ENCODE measurements at places on chromosomes 7 and 10.

DNA sequence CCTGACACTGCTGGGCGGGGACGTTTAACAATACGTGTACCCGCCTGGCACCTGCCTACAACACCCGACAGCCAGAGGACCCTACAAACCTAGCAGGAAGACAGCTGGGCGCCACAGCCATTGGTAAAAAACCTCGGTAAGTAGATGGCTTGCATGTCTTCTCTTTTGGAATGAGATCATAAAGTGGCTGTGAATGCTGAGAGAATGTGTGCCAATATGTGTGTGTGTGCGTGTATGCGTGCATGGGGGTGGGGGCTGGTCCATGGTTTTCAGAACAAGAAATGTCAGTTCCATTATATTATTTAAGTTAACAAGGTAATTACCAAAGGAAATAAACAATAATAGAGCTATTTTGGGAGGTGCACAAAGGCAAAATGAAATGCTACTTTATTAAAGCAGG is 39.2 kb downstream of the PAPOLB start:
- DNase-seq, result no peak

DNA sequence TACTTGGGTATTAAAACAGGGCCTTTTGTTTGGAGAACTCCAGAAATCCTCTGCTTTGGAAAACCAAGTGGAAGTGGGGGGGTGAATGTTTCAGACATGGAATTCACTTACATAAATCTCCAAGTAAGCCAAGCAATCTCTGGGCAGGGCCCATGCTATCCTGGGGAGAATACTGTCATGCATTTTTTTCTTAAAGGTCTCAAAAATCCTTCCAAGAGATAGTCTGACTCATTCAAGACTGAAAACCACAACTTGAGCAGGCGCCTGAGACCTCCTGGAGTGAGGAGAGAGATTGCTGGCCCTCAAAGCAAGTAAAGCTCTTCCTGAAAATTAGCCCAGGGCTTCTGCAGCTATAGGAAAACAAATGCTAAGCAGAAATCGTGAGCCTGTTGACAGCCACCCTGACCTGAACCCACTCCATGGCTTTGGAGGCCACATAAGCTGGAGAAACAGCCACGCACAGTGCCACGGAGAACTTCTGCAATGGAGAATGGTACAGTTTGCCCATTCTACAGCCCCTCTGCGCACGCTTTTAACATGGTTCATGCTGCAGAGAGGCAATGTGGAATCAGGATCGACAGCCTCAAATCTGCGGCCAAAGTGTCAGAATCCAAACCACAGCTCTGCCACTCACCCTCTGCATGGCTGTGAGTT is 203.1 kb upstream of the AUTS2 start:
- DNase-seq, result no peak

- no peak for DNase-seq
Observed at GRCh38 chr7:129986600-129986999, 33.8 kb upstream of the UBE2H start.

DNA sequence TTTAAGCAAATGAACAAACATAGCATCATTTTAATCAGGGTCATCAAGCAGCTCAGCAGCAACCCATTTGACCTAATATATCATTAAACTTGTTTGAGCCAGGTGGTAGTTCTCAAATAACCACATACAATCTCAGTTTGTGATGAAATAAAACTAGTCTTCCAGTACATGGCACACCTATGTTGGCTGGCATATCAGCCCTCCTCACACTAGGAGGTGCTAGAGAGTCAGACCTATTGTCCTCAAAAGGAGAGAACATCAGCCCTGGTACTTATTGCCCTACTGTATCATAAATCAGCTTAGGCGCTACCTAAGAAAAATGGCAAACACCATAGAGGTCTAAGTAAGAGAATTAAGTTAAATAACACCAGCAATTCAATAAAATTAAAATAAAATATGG is 81.7 kb downstream of the CABCOCO1 start:
- no peak for DNase-seq

GRCh38 chr10:45444976-45445898 is 71.2 kb downstream of the ALOX5 start:
- no peak for DNase-seq

DNA sequence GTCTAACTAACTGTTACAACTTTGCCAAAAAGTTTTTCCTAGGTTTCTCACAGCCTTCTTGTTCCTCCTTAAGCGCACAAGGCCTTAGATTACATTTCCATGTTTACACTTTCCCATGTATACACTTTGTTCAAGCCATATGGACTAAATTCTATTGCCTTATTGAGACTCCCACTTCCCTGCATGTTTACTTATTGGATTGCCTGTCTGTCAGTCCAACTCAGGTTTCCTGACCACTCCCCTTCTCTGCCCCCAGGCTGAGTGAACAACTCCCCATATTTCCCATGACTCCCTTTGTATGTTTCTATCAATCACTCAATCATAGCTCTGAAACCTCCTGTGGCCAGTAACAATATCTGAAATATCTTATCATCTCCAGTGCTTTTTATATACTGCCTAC is 43.0 kb downstream of the SLC25A40 start:
- DNase-seq, result no peak

GRCh38 chr10:27619329-27619728 is 115.2 kb downstream of the RAB18 start:
- no peak for DNase-seq

DNA sequence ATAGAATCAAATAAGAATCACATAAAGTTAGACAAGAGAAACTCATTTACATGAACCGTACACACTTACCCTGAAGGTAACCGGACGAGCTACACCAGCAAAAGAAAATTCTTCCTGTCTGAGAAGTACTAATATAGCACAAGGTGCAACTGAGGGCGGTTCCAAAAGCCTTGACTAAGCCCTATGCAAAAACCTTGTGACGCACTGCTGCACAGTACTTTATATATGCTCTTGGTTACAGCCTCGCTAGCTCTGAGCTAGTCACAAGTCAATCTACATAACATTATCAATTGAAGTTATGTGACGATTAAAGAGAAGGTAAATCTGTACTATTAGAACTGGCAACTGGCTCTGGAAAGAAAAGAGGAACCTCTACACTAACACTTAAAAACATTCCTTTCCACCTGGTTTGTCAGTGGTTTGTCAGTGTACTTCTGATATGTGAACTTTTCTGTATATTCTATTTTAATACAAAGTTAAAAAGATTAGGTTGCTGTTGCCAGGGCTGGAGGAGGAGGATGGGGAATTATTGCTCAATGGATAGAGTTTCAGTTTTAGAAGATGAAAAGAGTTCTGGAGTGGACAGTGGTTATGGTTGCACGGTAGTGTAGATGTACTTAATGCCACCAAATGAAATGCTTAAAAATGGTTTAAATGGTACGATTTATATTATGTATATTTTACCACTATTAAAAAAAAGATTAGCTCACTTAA is 21.6 kb downstream of the NT5C3A start:
- no peak for DNase-seq

- no peak for DNase-seq
Observed at GRCh38 chr7:51141451-51142003, 175.1 kb downstream of the COBL start.

- DNase-seq, result no peak
Observed at GRCh38 chr10:10482613-10483012, 535.1 kb upstream of the CELF2 start.

DNA sequence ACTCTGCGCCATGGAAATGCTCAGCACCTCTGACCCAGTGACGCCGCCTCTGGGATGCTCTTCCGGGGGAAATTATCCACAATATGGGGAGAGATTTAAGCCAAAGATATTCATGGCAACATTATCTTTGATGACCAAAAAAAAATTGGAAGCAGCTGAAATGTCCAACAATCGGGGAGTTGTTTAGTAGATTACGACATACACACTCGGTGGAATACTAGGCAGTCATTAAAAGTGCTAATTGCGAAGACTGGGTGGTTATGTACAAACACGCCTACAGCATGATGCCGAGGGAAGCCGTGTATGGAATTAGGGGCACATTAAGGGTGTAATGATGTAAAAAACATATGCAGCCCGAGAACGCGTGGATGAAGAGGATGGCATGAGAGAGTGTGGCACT is 75.2 kb downstream of the UNCX start:
- DNase-seq, result no peak

- no peak for DNase-seq
Observed at GRCh38 chr7:4406288-4407058, 275.6 kb upstream of the FOXK1 start.

DNA sequence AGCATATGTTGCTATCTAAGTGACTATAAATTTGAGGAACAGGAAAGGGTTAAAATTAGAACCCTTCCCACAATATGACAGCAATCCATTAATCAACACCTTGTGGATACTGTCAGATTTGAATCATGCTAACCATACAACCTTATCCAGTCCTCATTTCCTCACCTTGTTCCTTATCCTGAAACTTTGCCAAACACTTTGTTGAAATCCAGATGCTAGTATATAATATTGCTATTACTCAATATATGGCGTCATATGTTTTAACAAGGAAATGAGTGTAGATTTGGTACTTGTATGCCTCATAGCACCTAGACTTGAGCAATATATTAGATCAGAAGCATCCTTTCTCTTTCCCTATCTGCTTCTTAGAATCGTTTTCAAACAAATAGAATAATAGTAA is 66.3 kb upstream of the SLC25A13 start:
- DNase-seq, result peak; percentile 15

GRCh38 chr7:85554236-85555178 is 367.7 kb upstream of the SEMA3D start:
- peak; percentile 67 for DNase-seq

GRCh38 chr7:51242007-51242691 is 74.5 kb downstream of the COBL start:
- DNase-seq, result no peak

DNA sequence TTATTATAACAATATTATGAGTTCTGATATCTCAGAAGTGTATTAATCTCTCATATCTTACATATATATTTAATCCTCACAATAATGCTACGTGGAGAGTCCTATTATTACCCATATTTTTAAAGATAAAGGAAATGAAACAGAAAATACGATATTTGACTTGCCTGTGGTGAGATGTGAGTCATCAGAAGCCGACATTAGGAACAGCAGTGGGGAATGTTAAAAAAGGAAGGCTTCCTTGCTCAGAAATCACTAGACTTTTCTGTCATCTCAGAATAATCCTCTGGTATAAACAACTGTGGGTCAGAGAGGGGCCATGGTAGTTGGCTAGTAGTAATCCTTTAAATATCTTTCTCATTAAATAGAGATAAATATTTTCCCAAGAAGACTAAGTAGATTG is 402.3 kb upstream of the PCDH15 start:
- no peak for DNase-seq

DNA sequence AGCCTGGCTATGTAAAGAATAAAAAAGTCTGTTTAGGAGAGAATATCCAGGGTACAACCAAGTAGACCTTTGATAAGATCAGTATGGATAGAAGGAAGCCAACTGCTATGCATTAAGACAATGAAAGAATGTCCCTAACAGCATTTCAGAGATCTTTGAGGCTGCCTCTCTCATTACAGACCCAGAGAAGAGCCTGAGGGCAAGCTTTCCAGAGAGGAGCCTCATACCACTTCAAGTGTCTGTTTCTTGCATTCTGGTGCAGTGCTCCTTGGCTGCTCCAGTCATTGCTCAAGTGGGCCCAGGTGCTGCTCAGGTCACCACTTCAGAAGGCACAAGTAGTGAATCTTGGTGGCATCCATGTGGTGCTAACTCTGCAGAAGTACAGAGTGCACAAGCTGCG is 514.0 kb downstream of the PLXDC2 start:
- no peak for DNase-seq

- DNase-seq, result no peak
Observed at GRCh38 chr7:37109843-37110242, 338.8 kb downstream of the ELMO1 start.

DNA sequence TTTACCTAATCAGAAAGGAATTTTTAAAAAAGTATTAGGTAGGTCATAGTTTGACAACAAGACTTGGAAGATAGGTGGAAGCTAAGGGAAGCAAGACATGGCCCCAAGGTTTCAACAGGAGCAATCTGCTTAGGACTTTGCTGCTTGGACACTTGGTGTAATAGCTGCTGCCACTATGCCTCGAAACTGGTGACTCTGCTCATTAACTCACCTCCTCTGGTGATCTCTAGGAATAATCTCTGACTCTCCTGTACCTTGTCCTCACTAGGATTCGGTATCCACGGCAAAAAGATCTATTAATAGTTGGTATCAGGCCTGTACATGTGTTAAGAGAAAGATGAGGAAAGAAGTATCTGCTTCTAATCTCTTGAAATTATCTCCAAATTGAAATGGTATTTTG is 53.1 kb downstream of the PTEN start:
- DNase-seq, result no peak

DNA sequence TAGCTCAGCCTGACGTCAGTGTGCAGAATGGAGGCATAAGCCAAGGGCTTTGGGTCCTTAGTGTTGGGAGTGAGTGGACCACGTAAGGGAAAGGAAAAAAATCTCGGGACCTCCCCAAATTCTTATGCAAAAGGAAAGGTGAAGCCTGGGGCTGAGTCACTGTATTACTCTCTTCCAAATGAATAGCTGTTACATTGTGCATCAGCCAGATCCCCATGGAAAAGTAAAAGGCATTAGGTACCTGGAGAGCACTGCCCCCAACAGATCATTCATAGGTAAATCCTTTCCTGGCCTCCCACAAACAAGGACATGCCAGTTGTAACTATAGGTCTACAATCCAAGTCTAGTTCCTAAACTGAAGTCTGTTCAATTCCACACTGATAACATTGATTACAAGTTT is 170.5 kb downstream of the C1GALT1 start:
- DNase-seq, result no peak

DNA sequence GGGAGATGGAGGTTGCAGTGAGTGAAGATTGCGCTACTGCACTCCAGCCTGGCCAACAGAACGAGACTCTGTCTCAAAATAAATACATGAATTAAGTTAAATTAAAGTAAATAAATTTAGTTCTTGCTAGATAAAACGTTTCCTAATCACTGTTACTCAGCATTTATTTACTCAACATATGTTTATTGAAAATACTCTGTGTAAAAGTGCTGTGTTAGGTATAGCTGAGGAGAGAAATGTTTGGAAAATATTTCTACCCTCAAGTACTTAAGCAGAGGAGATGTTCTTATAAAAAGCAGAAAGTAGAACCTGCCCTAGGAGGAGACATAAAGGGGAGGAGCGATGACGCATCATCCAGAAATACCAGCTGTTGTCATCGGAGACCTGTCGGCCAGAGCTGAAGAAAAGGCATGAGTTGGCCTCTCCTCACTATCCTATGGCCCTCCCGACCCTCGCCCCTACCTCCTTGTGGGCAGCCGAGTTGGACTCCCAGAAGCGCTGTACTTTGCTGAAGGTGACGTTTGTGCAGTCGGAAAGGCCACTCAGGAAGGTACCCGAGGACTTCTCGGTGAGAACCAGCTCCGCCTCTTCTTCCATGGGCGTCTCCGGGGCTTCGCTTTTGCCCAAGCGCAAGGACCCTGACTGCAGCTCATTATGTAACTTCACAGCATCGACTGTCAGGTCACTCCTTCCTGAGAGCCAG is 1.1 kb downstream of the RRP12 start:
- DNase-seq, result no peak

GRCh38 chr10:16656895-16657294 is 135.2 kb upstream of the C1QL3 start:
- DNase-seq, result no peak

DNA sequence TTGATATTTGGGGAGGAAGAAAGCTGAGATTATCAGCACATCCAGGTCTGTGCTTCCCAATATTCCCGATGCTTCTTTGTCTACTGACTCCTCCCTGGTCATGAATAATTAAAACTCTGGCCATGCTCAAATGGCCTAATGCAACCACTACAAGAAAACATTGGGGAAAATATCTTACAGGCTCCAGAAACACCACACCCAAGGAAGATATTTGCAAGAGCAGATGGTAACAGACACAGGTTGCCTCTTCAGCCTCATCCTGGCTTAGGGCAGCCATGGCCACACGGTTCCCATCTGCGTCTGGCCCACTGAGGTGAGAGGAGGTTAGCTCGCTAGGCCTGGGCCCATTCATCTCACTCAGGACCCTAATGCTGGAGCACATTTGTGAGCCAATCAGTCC is 108.4 kb upstream of the SDK1 start:
- DNase-seq, result no peak
